ENCODE measurements at places on chromosomes 4 and X. TPM values are rescaled to one million over a fixed set of nuclear protein-coding genes. Genes with fewer than 3 reads are reported as not detected.

DNA sequence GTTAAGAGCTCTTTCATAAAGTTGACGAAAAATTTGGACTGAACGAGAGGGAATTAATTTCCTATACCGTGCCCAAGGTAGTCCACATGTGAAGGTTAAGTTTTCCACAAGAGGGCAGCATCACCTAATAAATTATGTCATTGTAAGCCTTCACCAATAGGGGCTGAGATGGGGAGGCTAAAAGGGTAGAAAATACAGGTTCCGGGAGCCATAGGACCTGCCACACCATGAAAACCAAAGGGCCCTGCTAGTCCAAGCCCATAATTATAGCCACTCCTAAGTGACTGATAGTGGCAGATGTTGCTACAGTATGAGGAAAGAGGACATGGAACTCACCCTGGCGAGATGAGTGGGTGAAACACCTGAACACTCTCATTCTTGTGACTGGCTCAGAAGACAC lies 122.2 kb downstream of the SHROOM4 start:
- DNase-seq: peak; percentile 36

DNA sequence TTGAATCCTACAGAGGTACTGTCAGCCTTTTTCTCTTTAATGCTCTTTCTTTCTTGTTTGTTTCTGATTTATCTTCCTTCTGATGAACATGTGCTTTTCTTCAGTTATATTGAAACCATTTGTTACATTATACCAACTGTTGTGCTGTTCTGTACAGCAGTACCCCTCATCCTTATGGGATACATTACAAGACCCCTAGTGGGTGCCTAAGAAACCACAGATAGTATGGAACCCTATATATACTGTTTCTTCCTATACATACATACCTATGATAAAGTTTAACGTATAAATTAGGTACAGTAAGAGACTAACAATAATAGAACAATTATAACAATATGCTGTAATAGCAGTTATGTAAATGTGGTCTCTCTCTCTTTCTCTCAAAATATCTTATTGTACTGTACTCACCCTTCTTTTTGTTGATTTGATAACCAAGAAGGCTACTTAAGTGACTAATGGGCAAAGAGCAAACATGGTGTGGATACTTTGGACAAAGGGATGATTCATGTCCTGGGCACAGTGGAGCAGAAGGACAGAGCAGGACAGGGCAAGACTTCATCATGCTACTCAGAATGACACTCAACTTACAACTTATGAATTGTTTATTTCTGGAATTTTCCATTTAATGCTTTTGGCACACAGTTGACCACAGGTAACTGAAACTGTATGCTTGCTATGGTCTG lies 10.7 kb upstream of the YIPF7 start:
- no peak for DNase-seq

GRCh38 chr4:1869530-1870327 lies 1.5 kb upstream of the NSD2 start:
- DNase-seq: no peak

Gene USP27X
- 3.1 TPM for polyA plus RNA-seq

- no peak for DNase-seq
Measured at GRCh38 chrX:154724993-154725756, 25.7 kb downstream of the GAB3 start.

DNA sequence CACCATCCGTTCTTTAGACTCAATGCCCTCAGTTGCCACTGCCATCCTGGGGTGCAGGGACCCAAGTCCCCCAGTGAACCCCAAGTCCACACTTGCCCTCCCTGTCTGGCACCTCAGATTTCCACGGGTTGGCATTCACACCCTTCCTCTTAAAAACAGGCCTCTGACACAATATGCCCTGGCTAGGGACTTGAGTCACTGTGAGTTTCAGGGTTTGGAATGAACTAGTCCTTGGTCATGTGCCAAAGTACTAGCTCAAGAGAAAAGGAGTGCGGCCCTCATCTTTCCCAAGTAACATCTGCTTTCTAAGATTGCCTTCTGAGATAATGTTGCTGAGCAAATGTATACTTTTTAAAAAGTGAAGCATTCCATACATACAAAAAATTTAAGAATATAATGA lies 134.0 kb downstream of the MID1 start:
- peak; percentile 41 for DNase-seq

DNA sequence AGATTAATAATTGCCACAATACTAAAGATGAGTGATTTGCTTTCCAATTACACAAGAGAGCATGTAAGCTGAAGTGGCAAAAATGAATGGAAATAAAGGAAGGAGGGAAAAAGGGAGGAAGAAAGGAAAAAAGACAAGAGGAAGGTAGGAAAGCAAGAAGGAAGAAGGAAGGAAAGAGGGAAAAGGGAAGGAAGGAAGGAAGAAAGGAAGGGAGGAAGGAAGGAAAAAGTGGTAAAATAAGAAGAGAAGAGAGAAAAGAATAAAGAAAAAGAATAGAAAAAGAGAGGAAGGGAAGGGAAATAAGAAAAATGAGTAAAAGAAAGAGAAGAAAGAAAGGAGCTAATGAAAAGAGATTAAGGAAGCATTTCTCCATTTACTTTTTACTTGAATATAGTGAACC lies 4.6 kb downstream of the NDST4 start:
- no peak for DNase-seq

- DNase-seq: no peak
Measured at GRCh38 chrX:148290931-148291330, 209.5 kb upstream of the AFF2 start.

DNA sequence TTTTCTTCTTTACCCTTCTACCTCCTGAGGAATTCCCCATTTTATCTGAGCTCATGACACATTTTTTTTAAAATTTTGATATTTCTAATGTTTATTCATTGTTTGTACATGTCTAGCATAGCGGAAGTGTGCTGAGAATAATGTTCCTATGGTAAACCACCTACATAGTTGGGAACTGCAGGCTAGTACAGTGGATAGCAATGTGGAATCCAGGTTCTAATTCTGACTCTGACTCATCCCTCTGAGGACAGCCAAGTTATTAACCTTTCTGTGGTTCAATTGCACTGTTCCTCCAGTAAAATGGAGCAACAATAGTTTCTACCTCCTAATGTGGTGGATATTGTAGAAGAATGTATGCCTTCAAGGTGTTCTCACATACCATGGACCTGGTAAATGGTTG lies 20.6 kb upstream of the APELA start:
- no peak for DNase-seq

Gene TRIM75
- 0.22 TPM for polyA plus RNA-seq

GRCh38 chr4:21664355-21664754 lies 284.2 kb downstream of the KCNIP4 start:
- DNase-seq: no peak

DNA sequence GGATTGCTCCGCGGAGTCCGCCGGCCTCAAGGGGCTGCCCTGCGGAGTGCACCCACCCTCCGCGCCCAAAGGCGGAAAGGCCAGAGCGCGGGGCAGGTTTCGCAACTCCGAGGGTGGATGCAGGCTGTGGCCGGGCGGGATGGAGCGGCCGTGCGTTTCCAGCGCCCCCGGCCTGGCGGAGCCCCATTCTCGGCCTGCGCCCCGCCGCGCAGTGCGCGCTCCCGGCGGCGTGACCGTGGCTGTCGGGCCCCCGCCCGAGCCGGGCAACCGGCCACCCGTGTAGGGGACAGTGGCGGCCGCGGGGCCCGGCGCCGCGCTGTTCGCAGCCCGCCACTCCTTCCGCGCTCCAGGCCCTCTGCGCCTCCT lies 331 bp downstream of the SETD7 start:
- no peak for DNase-seq

Gene BMPR1B
- polyA plus RNA-seq: 12.3 TPM

DNA sequence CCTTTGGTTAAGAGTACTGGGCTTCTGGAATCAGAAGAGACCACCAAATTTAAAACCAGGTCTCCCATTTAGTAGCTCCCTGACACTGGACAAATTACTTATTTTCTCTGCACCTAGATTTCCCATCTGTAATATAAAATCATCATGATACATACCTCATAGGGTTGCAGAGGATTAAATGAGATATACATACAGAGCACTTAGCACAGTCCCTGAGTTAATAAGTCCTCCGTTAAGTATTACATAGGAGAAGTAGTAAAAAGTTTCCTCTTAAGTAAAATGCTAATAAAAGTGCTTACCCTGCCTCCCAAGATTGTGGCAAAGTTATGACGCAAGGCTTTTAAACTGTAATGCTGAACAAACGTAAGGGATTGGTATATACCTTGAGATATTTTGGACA lies 539 bp upstream of the CHIC1 start:
- no peak for DNase-seq

DNA sequence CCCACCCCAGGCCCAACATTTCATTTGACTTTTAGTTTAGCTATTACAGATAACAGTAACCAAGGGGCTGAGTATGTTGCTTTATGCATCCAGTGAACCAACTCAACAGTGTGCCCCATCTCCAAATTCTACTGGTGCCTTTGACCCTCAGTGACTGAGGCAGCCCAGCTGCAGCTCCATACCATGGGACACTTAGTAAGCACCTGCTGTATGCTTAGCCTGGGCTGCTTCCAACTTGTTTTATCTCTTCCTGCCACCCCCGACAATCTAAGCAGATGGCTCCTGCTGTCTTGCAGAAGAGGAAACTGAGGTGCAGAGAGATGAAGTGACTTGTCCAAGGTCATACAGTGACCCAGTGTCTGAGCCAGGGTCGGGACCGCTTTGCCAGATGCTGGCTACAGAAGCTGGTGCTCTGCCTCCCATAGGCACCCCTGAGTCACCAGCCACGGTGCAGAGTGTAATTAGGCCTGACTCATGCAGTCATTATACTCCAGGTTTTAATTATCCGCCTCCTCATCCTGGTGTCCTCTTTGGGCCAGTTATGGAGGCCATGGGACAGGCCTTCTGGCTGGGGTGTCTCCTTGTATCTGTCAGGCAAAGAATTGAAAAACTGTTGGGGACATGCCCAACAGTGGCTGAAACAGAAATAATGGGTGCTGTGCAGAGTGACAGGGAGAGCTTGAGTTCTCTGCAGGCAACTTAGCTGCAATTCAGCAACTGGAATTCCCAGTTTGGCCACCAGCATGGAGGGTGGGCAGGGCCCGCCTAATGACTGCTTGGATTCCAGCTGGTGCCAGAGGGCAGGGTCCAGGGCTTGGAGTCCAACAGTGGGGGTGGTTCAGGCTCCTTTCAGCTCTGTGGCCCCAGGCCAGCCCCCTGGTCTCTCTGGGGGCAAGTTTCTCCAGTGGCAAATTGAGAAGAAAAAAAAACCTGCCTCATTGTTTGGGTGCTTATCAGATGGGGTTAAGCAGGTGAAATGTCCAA lies 8.2 kb upstream of the GPR78 start:
- no peak for DNase-seq

DNA sequence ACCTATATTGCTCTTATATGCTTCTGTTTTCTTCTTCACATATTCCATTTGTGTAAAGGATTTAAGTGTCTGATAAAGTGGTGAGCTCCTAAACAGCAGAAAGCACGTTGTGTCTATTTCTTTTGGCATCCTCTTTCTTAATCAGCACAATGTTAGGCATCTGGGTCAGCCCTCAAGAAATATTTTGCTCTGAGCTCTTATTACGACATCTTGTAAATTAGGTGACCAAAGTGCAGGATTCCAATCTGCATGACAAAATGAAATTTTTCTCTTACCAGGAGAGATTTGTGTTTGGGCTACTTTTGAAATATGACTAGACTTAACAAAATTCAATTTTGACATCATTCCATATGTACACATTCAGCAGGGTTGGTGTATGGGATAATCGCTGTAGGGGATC lies 210.0 kb upstream of the IGFBP7 start:
- DNase-seq: no peak

- DNase-seq: no peak
Measured at GRCh38 chr4:76641351-76641750, 206.3 kb downstream of the SHROOM3 start.

Gene UGT2B11
- polyA plus RNA-seq: not detected

Gene FATE1
- polyA plus RNA-seq: 1.2 TPM

DNA sequence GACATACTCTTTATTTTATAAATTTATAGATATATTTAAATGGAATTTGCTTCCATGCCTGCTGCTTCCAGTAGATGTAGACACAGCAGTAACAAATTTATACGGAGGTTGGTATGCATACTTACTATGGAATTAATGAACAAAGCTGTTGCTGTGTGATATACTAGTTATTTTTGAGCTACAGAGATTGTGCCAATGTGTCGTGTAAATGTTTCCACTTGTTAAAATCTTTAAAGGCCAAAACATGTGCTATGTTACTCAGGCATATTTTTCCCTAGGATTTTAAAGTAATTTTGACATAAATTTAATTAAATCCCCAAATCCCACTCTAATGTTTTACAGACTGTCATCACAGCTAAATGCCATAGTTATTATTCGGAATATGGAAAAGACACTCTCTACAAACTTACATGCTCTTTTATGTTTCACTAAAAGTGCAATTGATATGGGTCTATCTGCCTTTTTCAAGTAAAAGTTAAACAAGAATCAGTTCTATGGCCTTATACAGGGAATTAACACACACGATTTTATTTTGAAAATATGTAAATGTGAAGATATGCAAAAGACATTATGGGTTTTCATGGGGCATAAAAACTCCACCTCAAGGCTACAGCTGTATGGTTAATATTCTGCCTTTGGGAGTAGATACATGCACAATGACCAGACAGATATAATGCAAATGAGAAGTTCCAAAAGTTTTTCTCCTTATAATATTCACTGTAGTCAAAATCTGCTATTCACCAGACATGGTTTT lies 256.8 kb downstream of the FSTL5 start:
- peak; percentile 11 for DNase-seq

- DNase-seq: no peak
Measured at GRCh38 chr4:69196209-69196965, 18.2 kb downstream of the UGT2B11 start.

Gene SRPX2
- polyA plus RNA-seq: 36.0 TPM

Gene MAGEE1
- polyA plus RNA-seq: 2.2 TPM

GRCh38 chrX:155027509-155028066 lies 944 bp downstream of the FUNDC2 start:
- peak; percentile 63 for DNase-seq

Gene MAGEC1
- polyA plus RNA-seq: not detected

Gene DCAF8L2
- polyA plus RNA-seq: not detected

DNA sequence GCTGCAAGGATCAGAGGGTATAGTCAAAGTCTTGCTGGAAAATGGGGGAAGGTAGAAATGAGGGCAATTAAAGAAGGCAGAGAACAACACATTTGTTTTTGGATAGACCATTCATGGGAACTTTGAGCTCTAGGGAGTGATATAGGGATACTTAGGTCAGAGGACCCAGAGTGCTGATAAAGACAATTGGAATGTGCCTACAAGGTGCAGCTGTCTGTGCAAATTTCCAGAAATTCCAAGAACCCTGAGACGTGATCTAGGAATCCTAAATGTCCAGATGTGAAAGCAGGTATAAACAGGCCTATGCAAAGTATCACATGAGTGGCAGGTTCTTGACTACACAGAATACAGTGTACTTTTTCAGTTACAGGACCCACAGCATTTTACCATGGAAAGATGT lies 24.2 kb downstream of the FNIP2 start:
- DNase-seq: no peak

- DNase-seq: no peak
Measured at GRCh38 chrX:53471346-53471745, 37.2 kb upstream of the HSD17B10 start.

GRCh38 chr4:28269426-28269825 lies 1408.8 kb downstream of the STIM2 start:
- DNase-seq: no peak

DNA sequence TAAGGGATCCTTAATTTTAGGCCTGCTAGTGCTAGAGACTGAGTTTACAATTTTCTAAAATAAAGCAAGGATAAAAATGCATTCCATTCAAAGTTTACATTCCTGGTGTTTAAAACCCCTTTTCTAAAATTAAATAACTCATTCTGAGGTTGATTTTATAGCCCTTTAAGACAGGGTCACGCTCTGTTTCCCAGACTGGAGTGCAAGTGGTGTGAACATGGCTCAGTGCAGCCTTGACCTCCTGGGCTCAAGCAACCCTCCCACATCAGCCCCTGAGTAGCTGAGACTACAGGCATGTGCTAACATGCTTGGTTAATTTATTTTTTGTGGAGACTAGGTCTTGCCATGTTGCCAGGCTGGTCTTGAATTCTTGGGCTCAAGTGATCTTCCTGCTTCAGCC lies 6.8 kb upstream of the CDKL2 start:
- no peak for DNase-seq
